ENCODE measurements at places on chromosomes 4 and X.

DNA sequence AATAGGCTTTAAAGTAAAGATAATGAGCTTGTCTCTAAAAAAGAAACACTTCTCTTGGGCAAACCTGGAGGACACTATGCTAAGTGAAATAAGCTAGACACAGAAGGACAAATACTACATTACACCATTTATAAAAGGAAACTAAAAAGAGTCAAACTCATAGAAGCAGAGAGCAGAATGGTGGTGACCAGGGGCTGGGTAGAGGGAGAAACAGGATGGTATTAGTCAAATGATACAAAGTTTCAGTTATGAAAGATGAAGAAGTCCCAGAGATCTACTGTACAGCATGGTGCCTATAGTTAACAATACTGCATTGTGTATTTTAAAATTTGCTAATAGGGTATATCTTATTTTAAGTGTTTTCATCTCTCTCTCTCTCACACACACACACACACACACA lies 28.5 kb downstream of the ACSL4 start:
- no peak for DNase-seq

DNA sequence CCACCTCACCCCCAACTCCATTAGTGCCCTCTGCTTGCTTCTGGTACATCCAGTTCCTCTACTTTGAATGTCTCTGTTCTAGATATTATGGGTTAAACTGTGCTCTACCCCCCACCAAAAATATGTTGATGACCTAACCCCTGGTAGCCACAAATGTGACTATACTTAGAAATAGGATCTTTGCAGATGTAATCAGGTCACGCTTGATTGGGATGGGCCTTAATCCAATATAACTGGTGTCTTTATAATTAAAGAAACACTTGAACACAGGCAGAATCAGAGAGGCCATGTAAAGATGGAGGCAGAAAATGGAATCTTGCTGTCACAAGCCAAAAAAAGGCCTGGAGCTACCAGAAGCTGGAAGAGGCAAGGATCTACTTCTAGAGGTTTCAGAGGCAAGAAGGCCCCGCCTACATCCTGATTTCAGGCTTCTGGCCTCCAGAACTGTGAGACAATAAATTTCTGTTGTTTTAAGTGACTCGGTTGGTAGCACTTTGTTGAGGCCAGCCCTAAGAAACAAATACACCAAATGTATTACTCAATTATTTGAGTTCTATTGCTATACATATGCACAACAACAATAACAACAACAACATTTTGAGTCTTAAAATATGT lies 220.0 kb downstream of the PPP3CA start:
- DNase-seq = no peak

GRCh38 chr4:105291925-105292324 lies 145.2 kb downstream of the TET2 start:
- DNase-seq = no peak

DNA sequence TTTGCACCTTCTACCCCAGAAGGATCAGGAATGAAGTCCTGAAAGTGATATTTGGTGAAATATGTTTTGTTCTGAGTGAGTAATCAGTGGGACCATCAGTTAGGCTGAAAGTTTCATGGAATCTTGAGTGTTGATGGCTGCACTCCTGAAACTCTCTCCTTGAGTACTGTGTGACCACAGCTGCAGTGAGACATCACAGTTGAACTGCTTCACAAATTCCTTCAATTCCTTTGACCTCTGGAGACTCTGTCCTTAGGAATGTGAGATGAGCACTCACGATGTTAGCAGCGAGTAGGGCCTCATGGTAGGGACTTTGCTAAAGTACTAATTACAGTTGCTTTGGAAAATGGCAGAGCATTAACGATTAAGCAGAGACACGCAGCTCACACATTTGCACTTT lies 142.9 kb upstream of the SLC4A4 start:
- peak; percentile 91 for DNase-seq

GRCh38 chr4:119517361-119518229 lies 111.0 kb downstream of the PDE5A start:
- peak; percentile 41 for DNase-seq

DNA sequence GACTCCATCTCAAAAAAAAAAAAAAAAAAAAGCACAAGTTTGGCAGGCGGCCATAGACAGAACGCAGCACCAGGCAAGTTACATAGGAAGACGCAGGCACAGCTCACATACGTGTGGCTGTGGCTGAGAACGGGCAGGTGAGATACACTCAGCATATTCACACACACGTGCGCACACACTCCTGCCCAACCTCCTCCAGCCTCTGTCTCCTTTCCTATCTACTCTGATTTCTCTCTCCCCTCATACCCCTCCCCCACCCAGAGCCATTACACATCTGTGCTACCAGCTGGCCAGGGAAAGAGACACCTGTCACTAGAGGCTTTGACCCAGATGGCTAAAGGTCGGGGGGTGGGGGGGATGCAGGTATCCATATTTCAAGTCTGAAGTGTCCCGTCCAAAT lies 2.2 kb upstream of the SLC38A5 start:
- DNase-seq = no peak

- no peak for DNase-seq
These were observed 436.6 kb downstream of the RPA4 start for GRCh38 chrX:97320305-97320704.

- no peak for DNase-seq
These were observed 67.0 kb downstream of the CYTL1 start for GRCh38 chr4:4952273-4952672.

DNA sequence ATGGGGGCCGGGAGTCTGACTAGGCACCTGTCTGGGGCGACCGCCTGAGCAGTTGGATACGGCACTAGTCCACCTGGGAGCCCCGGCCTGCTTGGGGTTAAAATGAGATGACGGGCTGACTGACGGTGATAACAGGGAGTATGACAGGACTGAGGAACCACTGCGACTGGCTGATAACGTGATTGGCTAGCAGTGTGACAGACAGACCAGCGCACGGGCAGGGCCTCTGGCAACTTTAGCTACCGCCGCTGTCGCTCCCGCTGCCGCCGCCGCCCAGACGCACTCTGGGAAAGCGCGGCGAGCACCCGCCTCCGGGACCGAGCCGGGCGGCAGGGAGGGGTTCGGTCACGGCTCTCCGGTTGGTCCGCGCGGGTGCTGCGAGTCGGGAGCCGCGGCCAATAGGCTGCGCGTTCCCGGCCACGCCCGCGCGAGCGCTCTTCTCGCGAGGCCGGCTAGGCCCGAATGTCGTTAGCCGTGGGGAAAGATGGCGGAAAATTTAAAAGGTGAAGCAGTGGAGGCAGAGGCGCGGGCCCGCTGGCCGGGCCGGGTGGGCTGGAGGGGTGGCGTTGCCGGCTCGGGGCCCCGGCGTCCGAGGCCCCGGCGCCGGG lies at the start of gene SUV39H1:
Gene SUV39H1 (plus strand): TSS at position 434 of the 608 bp plus-strand sequence. CDS start 51 bp downstream, at position 485.
- DNase-seq = peak; percentile 89

DNA sequence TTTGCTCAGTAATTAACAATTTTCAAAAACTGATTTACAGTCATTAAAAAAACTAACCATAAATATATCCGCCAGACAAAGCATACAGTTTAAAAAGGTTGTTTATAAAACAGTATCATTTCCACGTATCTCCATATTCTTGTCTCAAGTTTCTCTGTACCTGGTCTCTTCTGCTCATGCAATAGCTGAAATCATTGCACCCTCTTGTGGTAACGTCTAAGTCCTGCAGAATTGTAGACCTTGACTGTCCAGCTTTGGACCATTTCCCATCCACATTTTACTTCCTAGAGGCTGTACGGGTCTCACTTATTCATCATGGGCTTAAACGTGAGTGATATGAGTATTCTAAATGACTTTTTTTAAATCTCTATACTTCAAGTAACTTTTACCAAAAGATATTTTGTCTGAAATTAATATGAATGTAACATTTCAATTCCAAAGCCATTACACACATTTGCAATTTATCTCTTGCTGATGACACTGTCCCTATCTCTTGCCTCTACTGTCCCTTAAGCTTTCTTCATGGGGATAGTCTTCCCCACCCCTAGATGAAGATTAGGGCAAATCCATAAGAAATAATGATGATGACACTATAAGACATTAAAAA lies 118.5 kb downstream of the BTC start:
- peak; percentile 79 for DNase-seq

GRCh38 chrX:142978130-142978684 lies 47.5 kb upstream of the SPANXN4 start:
- DNase-seq = no peak

GRCh38 chrX:1249101-1249887 lies 19.3 kb upstream of the CSF2RA start:
- peak; percentile 20 for DNase-seq

- DNase-seq = no peak
These were observed 109.4 kb upstream of the C1GALT1C1 start for GRCh38 chrX:120739300-120739699.

GRCh38 chrX:97504431-97504830 lies 620.7 kb downstream of the RPA4 start:
- DNase-seq = no peak

- DNase-seq = no peak
These were observed at the start of gene GPC3 for GRCh38 chrX:133985164-133985966. GPC3 (minus strand) TSS chrX:133985594.

DNA sequence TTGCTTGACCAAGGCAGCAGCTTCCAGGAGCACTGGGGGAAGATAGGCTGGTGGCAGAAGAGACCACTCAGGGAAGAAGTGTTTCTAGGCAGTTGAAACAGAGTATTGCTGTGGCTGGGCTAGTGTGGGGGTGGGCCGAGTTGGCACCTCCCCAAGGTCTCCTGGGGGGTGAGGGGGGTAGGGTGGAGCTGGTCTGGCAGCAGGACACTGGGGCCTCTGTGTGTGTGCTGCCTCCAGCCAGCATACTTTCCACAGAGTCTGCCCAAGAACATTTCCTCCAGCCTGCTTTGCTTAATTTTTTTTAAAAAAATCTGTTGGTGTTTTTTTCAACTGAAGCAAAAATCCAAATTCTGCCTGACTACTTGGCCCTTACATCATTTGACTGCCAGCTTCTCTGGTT lies 4.0 kb downstream of the ITIH6 start:
- no peak for DNase-seq

DNA sequence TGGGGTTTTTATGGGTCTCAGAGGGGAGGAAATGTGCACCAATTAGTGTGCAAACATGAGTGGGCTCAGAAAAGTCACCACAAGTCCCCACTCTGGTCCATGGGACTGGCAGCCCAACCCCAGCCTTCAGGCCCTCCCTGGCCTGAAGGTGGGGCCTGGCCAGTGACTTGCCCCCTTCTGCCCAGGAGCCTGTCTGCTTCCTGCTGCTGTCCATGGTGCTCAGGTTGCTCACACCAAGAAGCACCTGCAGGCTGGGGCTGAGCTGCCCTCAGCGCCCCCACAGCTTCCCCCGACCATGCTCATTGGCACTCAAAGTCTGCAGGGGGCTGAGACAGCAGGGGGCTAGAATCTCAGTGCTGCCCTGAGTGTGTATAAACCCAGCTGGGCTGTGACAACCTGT lies 30.6 kb upstream of the GC start:
- no peak for DNase-seq

- DNase-seq = peak; percentile 43
These were observed 61.8 kb downstream of the NFKB1 start for GRCh38 chr4:102563000-102563399.

DNA sequence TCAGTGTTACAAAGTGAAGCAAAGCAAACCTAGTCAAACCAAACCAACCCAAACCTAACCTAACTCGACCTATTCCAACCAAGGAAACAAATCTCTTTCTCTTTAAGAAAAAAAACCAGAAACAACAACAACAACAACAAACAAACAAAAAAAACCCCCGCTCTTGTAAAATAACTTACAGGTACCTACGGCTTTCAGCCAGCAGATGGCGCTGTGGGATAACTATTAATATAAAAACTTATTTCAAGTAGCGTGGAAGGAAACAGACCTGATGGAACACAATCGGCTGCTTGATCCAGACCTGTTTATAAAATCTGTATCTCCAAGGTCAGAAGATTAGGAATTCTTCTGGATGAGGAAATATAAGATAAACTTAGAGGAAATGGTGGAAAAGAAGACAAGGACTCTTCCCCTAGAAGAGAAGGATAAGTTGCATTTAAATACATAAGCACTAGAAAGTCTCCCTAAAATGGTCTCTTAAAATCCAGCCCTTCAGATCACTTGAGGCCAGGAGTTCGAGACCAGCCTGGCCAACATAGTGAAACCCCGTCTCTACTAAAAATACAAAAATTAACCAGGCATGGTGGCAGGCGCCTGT lies 34.4 kb upstream of the CDKL5 start:
- DNase-seq = peak; percentile 68

DNA sequence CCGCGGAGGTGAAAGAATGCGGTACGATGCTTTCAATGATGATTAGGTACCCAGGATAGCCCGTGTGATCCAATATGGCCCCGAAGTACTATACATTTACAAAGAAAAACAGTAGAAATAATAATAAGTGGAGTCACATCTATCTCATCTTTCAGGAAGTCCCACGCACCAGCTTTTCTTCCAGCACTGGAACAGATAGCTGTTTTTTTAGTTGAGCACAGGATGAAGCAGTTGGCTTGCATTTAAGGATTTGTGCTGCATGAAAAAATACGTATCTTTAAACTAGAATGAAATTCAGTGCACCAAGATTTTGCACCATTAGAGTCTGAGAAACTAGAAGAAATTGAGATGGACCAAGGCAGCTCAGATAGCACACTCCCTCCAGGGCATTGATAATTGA lies 44.1 kb downstream of the SMIM20 start:
- no peak for DNase-seq

GRCh38 chr4:16692046-16692445 lies 206.4 kb downstream of the LDB2 start:
- DNase-seq = peak; percentile 76

GRCh38 chr4:139822391-139822790 lies 156.8 kb downstream of the MGST2 start:
- no peak for DNase-seq

DNA sequence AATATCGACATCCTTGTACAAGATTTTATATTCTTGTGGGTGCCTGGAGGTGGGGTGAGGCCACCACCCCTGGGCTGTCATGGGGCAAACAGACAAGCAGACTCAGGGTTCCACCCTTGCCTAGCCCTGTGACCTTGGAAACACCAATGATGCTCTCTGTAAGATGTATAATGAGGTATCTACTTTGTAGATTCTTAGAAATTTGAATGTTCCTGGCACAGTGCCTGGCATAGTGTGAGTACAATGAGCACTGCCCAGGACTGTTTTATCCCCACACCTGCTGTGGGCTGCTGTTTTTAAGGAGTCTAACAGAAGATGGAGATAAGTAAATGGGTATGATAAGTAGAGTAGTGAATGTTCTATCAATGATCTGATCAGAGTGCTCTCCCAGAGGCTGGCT lies 3.1 kb downstream of the ZNF518B start:
- DNase-seq = no peak

GRCh38 chrX:14675500-14675899 lies 146.2 kb downstream of the GLRA2 start:
- DNase-seq = no peak

- DNase-seq = peak; percentile 19
These were observed 43.5 kb upstream of the TMEM164 start for GRCh38 chrX:109959356-109959871.

Measured in ELR (cell line).